Fibroblast of skin of scalp (primary cell): ENCODE measurements at places on chromosomes 16 and 17.

DNA sequence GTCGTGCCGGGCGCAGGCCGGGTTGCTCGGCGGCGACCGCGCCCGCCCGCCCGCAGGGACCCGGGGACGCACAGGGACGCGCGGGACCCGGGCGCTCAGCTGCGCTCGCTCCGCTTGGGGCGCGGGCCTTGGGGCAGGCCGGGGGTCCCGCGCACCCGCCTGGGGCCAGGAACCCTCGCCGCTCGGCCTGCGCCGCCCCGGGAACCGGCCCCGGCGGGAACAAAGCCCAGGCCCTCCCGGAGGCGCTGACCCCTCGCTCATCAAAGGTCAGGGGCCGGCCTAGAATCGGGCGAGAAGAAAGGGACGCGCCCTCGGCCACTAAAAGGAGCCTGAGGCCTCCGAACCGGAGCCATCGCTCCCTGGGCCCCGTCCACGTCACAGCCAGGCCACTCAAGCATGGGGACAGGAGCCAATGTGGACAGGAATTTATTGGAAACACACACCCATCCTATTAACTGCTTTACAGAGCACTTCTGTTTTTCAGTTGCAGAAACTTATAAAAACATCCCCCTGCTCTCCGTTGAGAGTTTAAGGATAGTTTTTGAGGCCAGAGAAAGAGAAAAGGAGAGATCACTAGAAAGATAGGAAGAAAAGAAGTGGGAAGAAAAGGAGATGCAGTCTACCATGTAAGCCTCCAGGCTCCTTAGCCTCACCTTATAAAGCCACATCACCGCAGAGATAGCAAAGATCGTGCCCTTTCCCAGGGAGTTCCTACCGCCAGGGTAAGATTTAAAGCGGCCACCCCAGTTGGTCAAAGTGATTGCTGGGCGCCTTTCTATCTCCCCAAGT, 558 bp upstream of the ZFHX3 start:
- no peak for DNase-seq

- no peak for DNase-seq
Measured at GRCh38 chr17:28078341-28079229, 36.1 kb downstream of the NLK start.

DNA sequence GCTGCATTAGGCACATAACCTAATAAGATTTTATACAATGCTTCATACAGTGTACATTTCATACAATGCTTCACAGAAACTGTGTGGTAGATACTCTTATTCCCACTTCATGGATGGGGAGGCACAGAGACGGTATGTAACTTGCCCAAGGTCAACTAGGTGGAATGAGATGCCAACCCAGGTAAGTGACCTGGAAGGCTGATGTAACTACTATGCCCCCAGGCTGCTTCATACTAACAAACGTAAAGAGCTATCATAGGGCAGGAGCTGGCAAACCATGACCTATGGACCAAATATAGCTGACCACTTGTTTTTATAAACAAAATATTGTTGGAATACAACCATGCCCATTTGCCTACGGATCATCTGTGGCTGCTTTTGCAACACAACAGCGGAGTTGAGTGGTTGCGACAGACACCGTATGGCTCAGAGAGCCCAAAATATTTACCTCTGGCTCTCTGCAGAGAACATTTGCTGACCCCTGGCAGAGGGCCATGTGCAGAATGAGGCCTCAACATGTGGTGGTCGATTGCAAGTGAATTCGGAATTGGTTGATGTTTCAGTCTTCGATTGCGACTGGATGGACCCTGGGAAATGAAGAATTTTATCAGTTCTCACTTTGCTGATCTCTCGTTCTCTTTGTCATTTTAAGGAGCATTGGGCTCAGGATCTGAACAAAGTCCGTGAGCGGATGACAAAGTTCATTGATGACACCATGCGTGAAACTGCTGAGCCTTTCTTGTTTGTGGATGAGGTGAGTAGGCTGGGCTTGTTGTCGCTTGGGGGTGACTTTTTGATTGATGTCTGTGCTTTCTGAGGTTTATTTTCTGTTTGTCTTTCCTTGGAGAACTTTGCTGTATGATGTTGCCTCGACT, 109.7 kb downstream of the PLCG2 start:
- DNase-seq: no peak

DNA sequence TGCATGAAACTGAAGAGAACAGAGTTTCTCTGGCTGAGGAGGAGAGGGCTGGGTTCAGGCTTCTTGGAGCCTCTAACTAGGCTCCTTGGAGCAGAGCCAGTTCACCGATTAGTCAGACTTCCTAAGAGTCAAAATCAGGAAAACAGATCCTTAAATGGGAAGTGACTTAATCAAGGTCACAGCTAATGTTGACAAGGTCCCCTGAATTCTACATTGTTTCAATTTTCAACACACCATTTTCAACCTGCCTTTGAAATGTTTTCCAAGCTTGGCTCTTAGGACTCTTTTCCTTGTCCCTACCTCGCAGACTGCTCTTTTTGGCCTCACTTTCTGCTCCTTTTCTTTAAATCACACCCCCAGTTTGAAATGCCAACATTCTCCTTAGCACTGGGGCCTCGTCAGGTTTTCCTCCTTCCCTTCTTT, 16.3 kb downstream of the MYL4 start:
- peak; percentile 89 for DNase-seq

DNA sequence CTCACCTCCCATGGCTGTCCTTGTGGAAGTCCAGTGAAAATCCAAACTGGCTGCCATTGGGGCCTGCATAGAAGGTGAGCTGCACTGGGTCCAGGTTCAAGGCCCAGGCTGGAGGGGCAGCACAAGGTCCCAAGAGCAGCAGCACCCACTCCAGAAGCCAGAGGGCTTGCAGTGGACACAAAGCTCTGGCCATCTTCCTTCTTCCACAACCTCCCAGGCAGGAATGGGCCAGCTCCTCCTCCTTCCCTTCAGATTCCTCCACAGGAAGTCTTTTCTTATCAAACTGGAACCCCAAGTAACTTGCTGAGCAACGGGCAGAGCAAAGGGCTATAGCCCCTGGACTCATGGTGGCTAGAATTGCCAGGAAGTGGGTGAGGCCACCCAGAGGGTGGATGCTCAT, at the start of gene ITGA2B:
TSS of gene ITGA2B (minus strand) at position 369 of the 400 bp plus-strand sequence. CDS start at position 193, 176 bp downstream.
- no peak for DNase-seq

DNA sequence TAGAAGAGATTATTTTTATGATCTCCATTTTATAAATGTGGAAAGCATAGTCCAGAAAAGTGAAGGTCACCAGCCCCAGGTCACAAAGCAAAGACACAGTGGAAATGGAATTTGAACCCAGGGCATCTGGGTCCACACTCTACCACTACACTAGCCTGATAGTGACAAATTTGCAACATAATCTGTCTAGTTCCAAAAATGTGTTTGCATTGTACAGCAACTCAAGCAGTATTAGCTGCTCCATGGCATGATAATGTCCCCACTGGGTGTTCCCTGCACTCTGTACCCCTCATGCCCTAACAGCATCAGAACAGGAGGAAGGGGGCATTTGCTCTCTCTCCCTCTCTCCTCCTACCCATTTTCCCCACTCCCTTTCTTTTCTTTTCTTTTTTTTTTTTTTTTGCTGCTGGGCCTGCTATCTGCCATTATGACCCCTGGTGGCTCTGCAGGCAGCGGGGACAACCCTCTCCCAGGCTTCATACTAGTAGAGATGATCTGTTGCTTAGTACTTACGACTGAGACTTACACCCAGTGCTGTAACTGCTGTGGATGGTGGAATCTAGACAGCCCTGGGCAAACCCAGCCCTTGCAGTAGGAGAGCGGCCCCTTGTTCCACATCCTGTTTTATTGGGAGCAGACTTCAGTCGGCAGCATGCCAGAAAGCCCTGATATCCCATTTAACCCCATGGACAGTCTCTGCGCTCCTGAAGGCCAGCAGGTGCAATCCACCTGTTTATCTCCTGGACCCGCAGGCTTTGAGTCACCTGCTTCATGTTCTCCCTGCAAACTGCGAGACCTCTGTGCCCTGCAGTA, 306.3 kb downstream of the SOX9 start:
- DNase-seq: no peak

DNA sequence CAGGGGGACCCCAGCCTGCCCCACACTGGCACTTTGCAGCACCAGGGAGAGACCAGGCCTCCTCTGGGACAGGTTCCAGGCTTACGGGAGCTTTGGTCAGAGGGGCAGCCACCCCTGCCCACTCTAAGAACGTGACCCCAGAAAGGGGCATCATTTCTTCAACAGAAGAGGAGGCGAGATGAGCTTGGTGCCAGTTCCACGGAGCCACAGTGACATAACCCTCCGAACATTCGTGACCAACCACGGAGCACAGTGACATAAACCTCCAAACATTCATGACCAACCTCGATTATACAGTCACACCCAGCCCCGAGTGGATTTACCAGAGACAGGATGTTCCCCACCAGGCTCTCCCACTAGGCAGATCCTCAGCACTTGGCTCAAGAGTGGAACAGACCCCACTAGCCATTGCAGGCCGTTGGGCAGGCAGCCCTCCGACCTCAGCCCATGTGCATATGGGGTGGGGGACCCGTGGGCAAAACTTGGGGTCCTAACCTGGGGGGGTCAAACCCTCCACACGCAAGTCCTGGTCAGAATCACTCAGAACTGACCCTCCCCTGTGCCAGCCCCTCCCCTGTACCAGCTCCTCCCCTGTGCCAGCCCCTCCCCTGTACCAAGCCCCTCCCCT, 112.9 kb downstream of the METRNL start:
- peak; percentile 74 for DNase-seq

DNA sequence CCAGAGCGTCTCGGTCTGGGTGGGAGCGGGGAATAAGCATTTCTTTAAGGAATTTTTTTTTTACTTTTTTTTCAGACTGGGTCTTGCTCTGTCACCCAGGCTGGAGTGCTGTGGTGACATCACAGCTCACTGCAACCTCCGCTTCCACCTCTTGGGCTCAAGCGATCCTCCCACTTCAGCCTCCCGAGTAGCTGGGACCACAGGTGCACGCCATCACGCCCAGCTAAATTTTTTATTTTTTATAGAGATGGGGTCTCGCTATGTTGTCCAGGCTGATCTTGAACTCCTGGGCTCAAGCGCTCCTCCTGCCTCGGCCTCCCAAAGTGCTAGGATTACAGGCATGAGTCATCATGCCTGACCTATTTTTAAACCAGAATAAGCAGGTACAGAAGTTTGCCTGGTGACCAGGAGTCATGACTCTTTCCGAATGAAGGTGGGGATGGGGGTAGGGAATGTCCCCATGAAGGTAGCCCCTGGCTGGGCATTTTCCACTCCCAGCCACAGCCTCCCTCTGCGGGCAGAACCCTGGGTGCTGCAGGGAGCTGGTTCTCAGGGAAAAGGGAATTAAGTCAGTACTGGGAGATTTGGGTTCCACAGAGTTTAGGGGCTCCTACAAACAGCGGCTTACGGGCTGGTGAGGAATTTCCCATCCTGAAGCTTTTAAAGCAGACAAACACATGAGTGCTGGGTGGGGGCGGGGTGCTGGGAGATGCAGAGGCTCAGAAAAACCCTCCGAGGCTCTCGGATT, 48.3 kb downstream of the TBC1D16 start:
- no peak for DNase-seq

DNA sequence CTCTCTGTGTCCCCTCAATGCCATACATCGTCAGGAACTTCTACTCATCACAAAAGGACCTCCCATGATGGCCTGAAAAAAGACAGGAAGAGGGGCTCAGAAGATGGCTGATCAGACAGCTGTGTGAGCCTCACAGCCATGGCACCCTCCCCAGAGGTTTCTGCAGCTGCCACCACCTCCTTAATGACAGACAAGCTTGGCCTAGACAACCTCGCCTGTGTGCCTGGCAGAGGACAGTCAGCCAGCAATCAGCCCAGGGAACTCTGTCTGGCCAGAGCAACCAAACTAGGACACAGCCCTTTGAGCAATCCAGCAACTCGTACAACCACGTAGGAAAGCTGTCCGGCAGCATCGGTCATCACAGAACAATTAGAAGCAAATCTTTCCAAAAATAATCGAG, 54.2 kb upstream of the MED9 start:
- no peak for DNase-seq
